Neural crest cell (in vitro differentiated cells): ENCODE measurements at places on chromosomes 6 and 20.

- DNase-seq, result no peak
Observed at GRCh38 chr6:79403563-79403962, 133.7 kb downstream of the LCA5 start.

- DNase-seq, result no peak
Observed at GRCh38 chr6:85975957-85976356, 333.3 kb upstream of the SYNCRIP start.

GRCh38 chr6:35386989-35387388, 44.6 kb downstream of the PPARD start:
- DNase-seq, result no peak

DNA sequence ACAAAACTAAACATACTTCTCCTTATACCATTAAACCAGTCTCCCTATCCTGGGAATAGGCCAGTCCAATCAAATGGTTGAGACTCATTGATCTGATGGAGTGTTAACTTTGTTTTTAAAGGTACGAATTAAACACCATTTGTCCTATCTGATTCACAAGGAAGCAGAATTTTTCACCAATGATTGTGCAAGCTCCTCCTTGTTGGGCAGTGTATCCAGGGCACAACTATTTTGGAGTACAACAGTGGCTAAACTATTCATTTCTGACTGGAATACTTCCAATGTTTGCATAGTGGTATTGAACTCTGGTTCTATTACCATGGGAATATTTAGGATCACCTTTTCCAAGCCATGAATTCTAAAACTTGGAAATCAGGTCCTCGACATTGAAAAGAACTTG, 5.4 kb upstream of the PPP1R3G start:
- no peak for DNase-seq

- no peak for DNase-seq
Observed at GRCh38 chr6:43951756-43952675, 175.2 kb downstream of the MRPL14 start.

- no peak for DNase-seq
Observed at GRCh38 chr6:158854214-158855101, 35.3 kb upstream of the EZR start.

DNA sequence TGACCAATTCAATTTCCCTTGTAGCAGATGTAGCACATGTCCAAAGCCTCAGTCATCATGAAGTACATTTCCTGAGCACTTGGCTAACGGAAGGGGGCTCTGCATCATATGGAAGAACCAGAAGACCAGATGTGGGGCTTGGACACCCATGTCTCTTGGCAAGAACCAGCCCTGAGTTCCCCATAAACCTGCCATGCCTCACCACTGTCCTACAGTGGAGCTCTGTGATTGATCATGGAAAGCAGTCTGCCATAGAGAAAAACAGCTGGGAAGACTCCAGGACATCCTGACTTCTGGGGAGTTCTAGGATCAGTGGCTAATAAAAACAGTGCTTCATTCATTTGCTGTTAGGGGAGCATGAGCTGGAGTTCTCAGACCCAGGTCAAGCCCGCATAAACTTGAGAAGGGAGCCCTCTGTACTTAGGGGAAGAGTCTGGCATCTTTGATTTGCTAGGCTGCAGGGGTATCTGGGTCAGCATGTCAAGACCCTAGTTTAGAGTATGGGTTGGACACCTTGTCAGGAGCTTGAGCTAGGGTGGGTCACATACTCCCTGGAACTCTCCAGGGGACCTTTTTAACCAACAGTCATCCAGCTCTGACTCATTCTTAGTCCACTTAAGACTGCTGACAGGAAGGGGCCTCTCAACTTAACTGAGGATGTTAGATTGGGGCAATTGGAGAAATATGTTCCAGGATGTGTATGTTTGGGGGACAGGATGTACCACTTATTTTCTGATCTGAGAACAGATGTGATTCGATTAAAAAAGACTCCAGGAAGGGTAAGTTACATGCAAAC, 26.3 kb upstream of the TRAM2 start:
- DNase-seq, result no peak

- DNase-seq, result no peak
Observed at GRCh38 chr6:11164717-11165646, 53.5 kb upstream of the ERVFRD-1 start.

- no peak for DNase-seq
Observed at GRCh38 chr6:161736781-161737292, 463.0 kb upstream of the AGPAT4 start.

DNA sequence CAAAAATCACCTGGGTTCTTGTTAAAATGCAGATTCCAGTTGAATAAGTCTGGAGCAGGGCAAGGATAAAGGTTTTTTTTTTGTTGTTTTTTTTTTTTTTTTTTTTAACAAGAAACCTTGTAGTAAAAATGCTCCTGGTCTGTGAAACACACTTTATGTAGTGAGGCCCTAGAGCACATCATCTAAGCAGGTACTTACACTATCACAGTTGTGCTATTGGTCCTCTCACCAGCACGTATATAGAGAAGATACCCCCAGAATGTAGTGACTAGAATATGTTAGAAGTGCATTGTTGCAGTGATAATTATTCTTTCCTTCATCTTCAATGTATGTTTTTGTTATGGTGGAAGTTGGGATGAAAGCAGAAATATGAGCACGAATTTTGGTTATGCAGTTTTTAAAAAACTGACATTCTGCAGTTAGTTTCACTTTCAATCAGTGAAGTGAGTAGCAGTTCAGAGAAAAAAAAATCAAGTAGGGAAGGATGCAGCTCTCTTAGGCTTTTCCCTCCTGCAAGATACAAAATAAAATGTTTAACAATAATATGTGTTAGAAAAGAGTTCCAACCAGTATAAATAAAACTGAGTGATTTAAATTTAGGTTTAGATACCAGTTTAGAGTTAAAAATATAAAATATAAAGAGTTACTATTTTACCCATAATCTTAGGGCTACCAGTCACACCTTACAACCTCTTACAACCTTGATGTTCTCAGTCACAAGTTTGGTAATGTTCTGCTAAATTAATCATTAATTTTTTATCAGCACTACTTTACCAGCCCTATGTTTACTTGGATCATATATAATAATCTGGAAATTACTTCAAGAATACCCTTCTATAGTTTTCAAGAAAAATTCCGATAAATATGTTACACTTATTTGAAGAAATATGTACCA, 9.2 kb upstream of the DEFB113 start:
- DNase-seq, result no peak

DNA sequence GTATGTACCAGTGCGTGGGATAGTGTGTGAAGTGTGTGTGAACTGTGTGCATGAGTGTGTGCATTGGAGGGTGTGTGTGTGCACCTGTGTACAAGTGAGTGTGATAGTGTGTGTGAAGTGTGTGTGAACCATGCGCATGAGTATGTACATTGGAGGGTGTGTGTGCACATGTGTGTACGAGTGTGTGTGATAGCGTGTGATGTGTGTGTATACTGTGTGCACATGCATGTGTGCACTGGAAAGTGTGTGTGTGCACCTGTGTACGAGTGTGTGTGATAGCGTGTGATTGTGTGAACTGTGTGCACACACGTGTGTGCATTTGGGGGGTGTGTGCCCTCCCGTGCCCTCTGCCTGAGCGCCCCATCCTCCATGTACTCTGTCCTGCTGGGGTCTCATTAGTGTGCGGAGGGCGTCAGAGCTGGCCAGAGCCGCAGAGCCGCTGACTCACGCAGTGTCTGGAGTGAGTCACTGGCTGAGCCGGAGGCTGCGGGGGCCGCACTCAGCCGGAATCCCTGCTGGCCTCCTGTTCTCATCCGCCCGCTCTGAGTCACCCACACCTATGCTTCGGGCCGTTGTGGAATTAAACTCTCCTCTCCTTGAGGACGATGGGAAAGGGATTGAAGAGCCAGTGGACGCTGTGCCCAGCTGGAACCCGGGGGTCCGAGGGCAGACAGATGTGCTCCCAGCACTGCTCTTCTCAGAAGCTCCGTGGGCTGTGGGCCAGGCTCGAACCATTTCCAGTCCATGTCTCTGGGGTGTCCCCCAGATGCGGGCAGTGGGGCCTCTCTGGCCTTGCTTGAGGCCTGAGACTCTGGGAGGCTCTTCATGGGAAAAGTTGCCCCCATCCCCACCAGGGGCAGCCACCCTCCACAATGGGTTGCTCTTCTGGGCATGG, 27.3 kb upstream of the STX16 start:
- DNase-seq, result peak; percentile 23

DNA sequence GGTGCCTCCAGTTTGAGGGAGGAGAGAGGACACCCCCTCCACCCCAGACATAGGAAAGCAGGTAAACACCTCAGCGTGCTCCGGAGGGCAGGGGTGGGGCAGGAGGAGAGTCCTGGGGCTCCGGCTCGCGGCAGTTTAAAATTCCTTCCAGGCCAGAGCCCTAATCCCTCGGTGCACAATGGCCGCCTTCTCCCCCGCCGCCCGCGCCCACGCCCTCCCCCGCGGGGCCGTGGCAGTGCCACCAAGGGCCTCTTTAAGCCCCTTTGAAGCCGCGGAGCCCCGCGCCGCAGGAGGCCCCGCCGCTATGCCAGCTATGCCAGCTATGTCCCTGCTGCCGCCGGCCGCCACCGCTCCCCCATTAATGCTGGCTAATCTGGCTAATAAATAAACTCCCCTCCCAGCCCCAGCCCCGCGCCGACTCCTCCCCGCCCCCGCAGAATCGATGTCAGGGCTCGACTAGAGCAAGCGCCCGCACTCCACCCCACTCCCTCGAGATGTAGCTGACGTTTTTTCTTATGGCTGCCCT, 125.1 kb downstream of the MRPL14 start:
- DNase-seq, result no peak

GRCh38 chr6:38773338-38773737, 58.2 kb downstream of the DNAH8 start:
- no peak for DNase-seq

DNA sequence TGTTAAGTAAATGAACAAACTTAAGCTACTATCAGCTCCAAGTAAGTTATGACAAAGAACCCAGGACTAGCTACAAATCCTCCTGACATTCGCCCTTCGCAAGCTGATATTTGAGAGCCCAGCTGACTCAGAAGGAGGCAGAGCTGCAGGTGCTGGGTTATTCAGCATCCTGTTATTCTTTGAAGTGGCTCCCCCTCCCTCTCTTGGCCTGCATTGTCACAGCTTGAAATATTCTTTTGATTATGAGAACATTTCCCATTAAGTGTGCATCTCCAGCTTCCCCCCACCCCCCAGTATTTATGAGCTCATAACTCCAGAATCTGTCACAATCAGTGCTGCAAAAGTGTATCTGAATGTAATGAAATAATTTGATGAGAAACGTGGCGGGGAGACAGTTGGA, 78.8 kb upstream of the RALY start:
- DNase-seq, result no peak

DNA sequence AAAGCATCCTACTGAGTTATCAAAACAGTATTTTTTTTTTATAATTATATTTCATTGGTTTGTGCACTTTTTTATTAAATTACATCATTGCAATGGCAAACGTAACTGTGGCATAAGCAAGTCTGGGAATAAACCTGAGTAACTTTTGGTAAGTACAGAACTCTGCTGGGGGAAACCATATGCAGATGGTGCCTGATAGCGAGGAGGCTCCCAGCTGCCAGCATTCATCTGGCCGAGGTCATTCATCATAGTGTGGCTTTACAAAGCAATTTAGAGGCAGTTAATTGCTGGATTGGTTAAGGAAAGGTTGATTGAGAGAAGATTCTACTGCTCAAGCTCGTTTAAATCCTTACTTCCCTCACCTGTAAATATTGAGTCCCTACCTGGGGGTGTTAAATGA, 52.6 kb downstream of the HECA start:
- no peak for DNase-seq

- no peak for DNase-seq
Observed at GRCh38 chr20:48729538-48729937, 98.3 kb downstream of the PREX1 start.

GRCh38 chr20:39758876-39759275, 796.7 kb downstream of the DHX35 start:
- DNase-seq, result no peak

DNA sequence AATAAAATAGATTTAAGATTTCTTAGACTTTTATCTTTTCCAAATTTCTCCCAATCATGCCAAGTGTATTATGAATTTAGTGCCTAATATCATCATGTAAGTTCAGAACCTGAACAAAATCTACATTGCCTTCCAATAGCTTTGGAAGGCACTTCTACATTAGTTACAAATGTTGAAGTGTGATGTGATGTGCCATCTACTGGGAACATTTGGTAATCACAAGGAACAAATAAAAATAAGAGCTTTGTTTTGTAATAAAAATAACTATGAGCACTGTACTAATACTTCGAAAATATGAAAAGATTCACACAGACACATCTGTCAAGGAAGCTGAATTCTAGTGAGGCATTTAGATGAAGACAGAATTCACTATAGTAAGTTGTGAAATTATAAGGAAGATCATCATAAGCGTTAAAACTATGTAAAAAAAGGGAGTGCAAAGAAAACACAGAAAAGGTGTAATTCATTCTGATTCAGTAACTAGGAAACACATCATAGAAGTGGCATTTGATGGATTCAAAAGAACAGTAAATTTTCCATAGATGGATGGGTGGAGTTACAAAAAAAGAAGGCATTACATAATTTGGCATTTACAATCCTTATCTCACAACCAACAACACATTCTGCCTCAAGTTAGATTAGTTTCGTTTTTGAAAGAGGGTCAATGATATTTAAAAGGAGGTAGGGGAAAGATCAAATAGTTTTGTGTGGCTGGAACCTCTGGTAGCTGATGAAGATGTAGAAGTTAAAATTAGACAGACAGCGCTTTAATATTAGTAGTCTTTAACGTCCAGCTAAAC, 161.0 kb downstream of the ASCC3 start:
- no peak for DNase-seq

DNA sequence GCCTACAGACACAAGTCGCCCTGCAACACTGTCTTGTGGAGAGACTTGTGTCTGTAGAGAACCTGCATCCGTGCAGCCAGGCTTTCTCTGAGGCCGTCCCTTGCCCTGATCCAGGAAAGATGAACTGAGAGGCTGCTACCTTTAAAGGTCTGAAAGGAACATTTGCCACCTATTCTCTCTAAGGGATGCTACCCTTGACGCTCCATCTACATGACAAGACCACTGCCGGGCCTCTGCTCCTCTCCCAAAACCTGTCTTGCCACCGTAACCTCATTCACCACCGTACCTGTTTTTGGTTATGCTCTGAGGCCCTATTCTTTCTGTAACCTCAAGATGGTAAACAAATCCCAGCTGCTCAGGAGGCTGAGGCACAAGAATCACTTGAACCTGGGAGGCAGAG, 73.9 kb downstream of the FOXF2 start:
- no peak for DNase-seq

GRCh38 chr6:167056370-167056769, 57.2 kb downstream of the CEP43 start:
- no peak for DNase-seq

GRCh38 chr6:38153076-38153797, 333.7 kb downstream of the ZFAND3 start:
- DNase-seq, result no peak

DNA sequence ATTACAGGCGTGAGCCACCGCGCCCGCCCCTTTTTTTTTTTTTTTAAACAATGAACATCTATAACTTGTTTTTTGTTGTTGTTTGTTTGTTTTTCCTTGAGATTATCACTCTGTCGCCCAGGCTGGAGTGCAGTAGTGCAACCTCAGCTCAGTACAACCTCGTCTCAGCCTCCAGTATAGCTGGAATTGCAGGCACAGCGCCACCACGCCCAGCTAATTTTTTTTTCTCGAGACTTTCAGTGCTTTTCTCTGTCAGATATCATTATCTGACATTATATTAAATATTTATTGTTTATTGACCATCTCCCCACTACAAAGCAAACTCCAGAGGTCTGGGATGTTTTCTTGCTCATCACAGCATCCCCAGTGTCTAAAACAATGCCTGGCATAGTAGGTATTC, 2.3 kb upstream of the DLK2 start:
- DNase-seq, result no peak
